T-helper 1 cell (primary cell): ENCODE measurements at places on chromosomes 6 and 20.

DNA sequence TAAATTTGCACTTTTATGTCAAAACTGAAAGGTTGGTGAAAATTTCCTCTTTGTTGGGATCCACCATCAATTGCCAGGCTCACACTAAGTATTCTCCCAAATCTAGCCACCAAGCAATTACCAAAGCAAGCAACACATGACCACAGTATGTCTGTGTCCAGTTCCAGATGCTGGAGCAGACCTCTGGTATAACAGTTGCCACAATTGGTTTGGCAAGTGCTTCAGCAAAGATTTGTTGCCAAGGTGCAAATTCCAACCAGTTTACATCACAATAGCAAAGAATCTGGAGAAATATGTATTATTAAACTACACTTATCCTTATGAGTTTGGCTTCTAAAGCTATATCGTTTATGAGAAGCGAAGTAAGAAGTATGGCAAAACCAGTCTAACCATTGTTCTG, 6.4 kb downstream of the GTF2H5 start:
- DNase-seq = no peak

DNA sequence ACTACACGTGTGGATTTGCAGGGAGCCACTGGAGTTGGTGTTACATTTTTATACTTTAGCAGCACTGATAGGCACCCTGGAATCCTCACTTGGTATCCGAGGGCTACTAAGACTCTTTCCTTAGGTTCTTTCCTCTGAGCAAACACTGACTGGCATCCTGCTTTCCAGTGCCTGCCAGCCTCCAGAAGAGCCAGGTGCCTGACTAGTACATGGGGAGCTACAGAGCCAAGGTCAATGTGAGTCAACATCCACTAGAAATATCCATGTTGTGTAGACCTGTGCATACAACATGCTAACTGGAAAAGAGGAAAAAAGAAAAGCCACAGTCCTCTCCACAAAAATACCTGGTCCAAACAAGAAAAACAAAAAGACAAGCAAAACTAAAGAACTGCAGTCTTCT, 5.9 kb downstream of the TUBB1 start:
- DNase-seq = no peak

DNA sequence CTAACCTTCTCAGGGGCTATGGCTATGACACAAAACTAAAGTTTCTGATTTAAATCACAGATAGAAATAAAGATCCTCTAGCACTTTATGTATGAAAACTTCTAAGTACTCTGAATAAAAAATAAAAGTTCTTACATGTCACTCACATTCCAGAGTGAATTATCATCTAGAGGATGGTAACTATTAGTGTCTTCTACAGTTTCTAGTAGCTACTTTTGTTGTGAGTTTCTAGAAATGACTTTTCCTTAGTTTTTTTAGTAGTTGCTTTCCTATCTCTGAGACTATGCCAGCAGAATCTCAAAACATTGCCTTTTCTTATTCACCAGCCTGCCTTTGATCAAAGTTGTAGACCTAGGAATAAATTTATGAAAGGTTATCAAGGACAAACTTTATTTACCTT, 10.1 kb downstream of the ZNF318 start:
- DNase-seq = no peak

DNA sequence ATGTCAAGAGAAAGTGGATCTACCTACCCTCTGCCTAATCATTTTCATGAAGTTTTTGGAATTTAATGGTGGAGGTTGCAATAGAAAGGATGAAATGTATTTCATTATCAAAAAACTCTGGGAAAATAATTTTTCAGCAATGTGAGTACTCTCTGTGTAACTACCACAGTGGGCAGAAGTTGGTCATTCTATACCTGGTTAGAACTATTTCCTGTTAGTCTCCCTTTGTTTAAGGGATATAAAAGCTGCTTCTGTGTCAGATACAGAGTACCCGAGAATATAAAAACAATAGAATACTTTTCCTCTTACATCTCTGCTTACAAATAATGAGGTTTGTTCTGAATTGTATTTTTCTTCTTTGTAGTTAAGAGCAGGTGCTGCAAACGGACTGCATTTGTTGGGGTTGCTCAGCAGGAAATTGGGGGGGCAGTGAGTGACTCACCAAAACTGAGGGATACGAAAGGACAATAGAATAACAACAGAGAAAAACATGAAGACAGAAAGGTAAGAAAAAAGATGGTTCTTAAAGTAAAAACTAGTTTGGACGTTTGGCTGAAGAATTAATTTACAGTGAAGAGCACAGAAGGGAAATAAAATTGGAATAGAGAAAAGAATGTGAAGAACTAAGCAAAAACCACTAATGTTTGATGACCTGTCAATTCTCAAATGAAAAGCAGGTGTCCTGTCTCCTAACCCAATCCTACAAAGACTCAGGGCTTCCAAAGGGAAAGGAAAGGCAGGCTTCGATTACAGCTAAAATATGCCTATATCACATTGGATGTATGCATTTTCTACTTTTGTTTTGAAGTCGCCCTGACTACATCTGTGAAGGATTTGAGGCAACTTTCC, 703.1 kb downstream of the RFPL4B start:
- DNase-seq = no peak

- no peak for DNase-seq
Observed at GRCh38 chr6:170207586-170208181, 83.2 kb downstream of the DLL1 start.

DNA sequence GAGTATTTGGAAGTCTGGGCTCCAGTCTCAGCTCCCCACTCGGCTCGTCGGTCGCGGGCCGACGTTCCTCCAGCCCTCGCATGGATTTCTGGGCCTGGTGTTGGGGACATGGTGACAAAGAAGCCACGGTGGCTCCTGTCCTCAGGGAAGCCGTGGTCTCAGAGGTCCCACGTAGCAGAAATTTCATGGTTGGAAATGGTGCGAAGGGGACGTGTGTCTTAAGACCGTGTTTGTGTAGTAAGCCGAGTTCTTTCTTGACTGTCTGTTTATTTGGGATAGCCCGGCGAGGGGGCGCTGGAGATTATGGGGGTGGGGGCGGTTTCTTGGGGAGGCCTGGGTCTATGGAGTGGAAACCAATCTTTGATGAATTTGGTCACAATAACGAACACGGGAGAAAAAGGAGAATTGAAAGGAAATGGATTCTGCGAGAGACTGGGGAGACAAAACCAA, 23.5 kb upstream of the MAP3K7 start:
- no peak for DNase-seq

DNA sequence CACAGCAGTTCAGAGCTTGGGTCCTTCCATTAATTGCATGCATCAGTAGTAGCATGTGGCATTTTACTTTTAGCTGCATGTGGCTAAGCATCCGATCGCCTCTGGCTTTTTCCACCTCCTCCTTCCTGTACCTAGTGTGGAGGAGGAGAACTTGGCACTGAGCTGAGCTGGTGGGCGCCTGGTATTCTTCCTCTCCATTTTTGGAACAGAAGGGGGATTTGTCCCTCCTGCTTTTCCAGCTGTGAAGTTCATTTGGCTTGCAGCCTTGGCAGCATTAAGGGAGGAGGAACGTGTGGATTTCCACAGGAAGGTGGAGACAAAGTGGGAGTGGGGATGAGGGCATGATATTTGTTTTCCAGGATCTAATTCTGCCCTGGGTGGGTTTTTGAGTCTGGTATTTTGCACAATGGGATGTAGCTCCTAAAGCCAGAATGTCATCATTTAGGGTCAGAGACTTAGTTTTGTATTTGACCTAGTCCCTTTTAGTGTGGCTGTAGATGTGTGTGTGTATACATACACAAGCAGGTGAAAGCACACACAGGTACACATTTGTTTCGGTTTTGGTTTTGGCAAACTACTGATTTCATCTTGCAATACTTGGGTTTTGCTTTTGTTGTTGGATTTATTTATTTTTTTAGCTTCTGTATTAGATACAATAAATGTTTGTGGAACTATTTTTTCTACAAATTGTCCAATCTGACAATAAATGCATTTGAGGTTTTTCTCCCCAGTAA, 90.0 kb downstream of the SASH1 start:
- no peak for DNase-seq

DNA sequence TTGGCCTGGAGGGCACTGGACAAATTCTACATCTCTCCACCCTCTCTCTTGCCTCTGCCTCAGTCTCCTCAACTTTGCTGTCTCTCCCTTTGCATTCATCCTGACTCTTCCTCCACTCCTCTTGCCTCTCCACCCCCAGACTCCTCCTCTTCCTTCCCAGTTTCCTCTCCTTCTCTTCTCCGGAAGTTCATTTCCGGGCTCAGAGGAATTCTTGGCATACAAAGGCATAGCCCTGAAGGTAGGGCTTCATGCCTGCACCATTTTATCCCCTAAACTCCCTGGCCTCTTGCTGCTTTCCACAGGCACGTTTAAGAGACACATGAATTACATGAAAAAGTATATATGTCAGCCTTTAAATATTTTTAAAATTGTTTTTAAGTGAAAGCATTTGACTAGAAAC, 10.6 kb downstream of the BFSP1 start:
- no peak for DNase-seq

DNA sequence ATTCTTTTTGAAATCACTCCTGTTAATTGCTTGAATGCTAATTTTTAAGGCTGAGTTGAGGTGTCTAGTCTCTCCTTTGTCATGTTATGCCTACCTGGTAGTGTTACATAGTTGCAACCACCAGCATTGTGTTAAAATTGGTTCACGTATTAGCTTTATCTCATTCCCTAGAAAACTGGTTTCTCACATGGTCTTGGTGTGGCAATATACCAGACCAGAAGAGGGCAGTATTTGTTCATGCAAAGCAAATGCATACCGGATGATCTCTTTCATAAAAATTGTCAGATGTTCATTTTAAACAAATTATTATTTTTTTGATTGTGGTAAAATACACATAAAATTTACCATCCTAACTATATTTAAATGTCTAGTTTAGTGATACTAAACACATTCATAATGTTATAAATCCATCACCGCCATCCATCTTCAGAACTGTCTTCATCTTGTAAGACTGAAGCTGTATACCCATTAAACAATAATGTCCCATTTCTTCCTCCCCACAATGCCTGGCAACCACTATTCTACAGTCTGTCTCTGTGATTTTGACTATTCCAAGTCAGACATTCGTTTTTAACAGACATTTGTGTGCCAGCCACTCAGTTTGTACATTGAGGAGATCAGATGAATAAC, 92.8 kb downstream of the ATRN start:
- DNase-seq = no peak

DNA sequence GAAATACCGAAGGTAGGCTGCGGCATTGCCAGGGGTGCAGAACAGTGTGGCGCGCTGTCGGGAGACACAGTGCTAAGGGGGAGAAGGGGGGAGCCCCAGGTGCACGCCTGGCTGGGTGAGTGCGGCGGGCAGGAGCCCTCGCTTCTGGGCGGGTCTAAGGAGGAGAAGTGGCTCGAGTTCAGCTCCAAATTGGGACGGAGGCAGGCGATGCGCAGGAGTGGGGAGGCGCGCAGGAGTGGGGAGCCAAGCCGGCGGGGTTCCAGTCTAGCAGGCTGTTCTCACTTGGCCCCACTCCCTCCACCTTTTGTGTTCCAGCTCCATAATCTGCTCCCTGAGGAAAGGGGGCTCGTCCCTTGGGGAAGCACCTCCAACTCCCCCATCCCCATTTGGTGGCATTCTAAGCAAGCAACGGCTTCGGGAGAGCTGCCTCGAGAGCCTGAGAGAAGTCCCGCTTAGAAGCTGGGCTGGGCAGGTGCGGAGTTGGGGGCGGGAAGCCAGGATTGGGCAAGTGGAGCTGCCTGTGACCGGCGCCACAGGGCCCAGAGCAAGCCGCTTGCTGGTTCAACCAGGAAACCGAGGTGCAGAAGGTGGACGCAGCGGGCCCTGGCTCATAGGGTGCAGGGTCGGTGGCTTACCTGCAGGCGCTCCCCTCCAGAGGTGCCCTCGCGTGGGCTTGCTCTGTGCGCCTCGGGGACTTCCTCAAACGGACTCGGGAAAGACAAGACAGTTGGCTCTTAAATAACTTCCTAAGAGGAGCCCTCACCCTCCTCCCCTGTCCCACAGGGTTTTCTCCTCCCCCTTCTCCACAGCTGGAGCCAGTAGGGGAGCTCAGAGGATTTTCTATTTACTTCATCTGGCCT, at the start of gene F13A1:
Gene F13A1 (minus strand): TSS at position 711 of the 860 bp plus-strand sequence. CDS start 1,998 bp downstream, outside the sequence.
- no peak for DNase-seq

DNA sequence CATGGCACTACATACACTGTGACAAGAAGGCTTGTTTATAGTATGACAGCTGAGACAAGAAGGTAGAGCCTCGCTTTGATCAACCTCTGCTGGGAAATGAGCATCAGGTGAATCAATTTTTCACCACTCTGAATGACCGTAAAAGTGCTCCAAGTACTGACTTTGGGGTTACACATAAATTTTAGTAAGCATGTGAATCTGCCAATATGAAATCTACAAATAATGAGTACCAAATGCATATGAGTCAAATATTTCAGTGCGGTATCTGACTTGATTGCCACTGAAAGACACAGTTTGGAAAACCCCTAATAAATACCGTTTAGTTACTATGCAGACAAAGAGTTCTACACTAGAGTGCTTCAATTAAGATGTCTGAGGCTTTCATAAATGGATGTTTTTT, 77.8 kb downstream of the ATG5 start:
- no peak for DNase-seq

DNA sequence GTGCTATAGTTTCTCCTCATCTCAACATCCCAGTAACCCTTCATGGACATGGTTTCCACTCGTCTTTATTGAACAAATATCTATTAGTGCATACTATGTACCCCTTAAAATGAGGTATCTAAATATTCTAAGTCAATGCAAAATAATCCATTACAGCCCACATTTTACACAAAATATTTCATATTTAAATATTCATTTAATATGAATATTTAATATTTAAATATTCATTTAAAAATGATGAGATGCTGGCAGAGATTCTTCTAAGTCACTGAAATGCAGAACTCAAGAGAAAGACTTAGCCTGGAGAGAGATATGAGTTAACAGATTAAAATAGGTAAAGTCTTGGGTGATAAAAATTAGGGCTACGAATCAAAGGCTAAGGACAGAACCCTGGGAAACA, 17.9 kb downstream of the EPB41L2 start:
- DNase-seq = no peak

DNA sequence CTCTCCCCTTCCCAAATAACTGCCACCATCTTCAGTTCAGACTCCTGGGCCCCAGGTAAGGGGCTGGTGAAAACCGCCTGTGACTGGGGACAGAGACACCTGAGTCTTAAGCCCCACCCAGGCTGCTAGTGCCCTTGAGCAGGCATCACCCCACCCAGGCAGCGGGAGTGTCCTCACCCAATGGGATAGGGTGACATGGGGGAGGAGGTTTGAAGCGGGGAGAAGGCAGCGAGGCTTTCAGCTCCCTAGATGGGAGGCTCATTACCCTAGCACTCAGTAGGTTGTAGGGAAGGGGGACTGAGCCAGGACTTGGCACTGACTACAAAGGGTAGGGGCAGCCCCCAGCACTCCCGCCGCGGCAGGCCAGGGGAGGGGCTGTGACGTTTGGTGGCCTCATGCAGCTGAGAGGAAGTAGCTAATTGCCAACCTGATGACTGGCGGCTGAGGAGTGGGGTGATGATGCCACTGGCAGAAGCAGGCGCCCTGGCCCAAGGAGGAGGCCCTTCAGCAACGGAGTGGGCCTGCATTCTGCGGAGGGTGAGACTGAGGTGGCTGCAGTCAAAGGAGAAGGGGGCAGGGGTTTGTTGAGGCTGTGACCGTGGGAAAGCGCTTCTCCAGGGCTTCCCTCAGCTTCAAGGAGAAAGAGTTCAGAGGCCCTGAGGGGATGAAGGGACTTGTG, 126.9 kb downstream of the MRPL14 start:
- peak; percentile 49 for DNase-seq
